Kidney (tissue), 22 donors: ENCODE measurements at places on chromosomes 16 and 17. TPM values are rescaled to one million over a fixed set of nuclear protein-coding genes. Genes with fewer than 3 reads are reported as not detected.

GRCh38 chr16:53958341-53958880 is 254.5 kb downstream of the FTO start:
- no peak for DNase-seq

The NOD2 gene
- 3.6 TPM for total RNA-seq

The CD300LF gene
- total RNA-seq, result 3.1 TPM

DNA sequence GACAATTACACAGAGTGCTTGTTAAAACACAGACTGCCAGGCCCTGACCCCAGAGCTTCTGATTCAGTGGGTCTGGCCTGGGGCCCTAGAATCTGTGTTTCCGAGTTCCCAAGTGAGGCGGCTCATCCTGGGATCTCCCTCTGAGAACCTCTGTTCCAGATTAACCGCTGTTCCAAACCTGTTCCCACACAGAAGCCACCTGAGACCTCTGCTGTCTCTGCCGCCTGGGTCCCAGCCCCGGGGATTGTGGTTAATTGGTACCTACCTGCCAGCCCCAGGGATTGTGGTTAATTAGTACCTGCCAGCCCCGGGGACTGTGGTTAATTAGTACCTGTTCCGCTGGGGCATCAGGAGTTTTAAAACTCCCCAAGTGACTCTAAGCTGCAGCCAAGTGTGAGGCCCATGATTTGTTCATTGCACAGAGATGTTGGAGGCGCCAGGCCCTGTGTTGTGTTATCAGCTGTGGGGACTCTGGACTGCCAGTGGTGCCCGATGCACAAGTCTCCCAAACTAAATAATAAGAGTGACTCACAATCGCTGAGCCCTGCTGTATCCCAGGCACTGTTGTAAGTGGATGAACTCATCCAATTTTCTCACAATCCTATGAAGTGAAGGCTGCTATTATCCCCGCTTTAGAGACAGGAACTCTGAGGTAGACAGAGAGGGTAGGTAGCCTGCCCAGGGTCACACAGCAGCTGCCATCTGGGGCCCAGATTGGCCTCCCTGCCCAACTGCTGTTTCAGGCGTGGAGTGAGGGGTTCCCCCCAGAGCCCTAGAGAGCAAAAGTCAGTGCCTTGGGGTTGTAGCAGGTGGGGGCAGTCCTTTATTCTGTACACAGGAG is 219.7 kb downstream of the IRF8 start:
- DNase-seq, result peak; percentile 72

The RASL10B gene
- 2.4 TPM for total RNA-seq

GRCh38 chr17:50316016-50316587 is 29.8 kb upstream of the XYLT2 start:
- DNase-seq, result no peak

- DNase-seq, result no peak
Measured at GRCh38 chr16:83482545-83483162, 325.1 kb upstream of the HSBP1 start.

- no peak for DNase-seq
Measured at GRCh38 chr16:15799851-15800495, 56.9 kb downstream of the MYH11 start.

The ZDHHC1 gene
- total RNA-seq, result 23.6 TPM
